NCI-H1417 treated with DMSO at 0.1 percent for 48 hours (cell line): ENCODE measurements at places on chromosomes 7 and 10.

GRCh38 chr10:86263907-86264306 lies 102.7 kb downstream of the GRID1 start:
- no peak for DNase-seq

DNA sequence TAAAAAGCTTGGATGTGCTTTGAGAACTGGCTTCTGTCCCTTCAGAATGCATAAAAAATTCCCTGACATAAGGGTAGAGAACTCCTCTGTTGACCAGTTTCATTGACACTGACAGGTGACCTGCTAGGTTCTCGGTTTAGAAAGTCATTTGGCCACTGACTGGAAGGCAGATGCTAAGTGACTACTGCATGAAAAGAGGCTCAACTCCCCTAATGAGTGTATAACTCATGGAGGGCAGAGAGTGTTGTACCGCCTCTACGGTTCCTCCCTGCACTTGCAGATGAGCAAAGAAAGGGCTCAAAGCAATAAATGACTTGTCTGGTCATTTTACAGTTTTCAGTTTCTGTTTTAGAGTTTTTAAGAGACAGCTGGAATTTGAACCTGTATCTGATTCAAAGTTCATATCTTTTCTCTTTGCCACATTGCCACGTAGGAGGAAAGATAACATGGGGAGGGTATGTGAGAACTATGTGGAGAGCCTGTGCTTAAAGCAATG lies 2.9 kb upstream of the FGL2 start:
- no peak for DNase-seq

- no peak for DNase-seq
Observed at GRCh38 chr10:1270906-1271305, 214.7 kb downstream of the WDR37 start.

DNA sequence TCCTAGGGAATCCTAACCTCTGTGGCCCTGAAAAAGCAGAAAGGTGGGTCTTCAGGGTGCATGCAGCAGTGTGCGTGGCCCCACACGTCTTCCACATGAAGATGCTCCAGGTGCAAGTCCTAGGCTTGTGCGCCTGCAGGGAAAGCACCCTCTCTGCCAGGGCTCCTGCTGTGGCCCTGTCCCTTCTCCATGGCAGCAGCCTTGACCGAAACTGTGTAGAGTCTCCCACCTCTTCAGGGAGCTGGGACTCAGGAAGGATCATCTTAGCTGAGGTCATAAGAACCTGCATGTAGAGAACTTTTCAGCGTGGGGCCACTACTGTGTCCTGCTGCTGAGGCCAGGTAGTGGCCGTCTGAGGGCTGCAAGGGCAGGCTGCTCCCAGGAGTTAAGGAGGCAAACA lies 6.3 kb upstream of the CSGALNACT2 start:
- no peak for DNase-seq

DNA sequence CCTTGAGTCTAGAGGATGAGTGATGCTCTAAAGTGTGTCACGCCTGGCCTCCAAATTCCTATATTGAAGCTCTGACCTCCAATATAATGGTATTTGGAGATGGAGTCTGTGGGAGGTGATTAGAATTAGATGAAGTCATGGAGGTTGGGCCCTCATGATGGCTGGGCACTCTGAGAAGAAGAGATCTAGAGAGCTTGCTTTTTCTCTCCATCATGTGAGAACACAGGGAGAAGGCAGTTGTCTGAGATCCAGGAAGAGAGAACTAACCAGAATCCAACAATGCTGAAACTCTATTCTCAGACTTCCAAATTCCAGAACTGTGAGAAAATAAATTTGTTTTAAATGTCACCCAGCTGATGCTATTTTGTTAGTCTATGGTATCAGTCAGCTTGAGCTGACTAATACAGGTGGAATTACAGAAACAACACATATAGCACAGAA lies 15.1 kb downstream of the RNF216 start:
- no peak for DNase-seq

- DNase-seq = no peak
Observed at GRCh38 chr10:13629116-13629515, 42.4 kb downstream of the PRPF18 start.

GRCh38 chr10:123154711-123155505 lies 706 bp downstream of the BUB3 start:
- no peak for DNase-seq

GRCh38 chr7:87218796-87219544 lies 562 bp downstream of the TMEM243 start:
- no peak for DNase-seq
